WERI-Rb-1 (cell line): ENCODE measurements at places on chromosomes 6 and 20.
A peak's percentile ranks its signal among the peaks of the same experiment; 100 is the strongest.

- no peak for DNase-seq
Observed at GRCh38 chr6:111846492-111847409, 26.5 kb downstream of the FYN start.

DNA sequence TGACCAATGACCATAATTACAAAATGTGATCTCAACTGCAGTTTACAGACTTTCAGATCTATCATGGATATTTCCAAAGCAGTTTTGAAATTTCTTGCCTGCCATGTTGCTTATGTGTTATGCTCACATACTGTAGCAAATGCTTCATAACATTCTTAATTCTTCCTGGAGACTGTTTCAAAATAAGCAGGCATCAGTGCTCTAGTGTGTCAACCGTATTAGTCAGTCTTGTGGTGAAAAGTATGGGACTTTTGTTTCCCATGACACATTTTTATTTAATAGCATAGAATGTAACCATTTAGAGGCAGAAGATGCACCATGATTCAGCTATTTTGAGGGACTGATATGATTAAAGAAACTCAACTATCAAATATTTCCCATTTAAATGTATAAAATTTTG, 1.7 kb downstream of the POPDC3 start:
- no peak for DNase-seq

DNA sequence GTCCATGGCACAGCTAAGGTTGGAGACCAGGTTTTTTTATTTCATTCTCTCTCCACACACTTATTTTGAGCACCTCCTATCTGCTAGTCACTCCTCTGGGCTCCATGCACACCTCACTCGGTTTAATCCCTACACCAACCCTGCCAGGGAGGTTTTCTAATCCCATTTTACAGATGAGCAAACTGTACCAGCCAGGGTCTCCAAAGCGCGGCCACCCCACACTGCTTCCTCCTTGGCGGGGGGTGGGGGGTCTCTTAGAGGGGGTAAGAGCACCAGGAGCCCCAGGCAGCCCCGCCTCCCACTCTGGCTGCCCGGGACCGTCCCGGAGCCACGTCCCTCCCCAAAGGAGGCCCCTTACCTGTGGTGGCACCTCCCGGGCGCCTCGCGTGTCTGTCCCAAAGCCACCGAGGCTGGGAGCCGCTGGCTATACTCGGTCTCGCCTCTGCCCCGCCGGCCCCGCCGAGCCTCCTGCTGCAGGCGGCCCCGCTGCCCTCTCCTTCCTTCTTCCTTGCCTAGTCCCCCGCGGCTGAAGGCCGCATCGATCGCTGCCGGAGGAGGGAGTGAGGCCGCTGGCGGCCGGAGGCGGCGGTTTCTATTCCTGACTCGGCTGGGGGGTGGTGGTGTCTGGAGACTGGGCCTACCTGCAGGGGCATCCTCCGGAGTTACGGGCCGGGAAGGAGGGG, at the start of gene KCNS1:
TSS of gene KCNS1 (minus strand) at position 565 of the 683 bp plus-strand sequence. CDS start 1,891 bp downstream, outside the sequence.
- DNase-seq: peak; percentile 28

- DNase-seq: no peak
Observed at GRCh38 chr6:96304997-96305396, 216.6 kb upstream of the UFL1 start.

DNA sequence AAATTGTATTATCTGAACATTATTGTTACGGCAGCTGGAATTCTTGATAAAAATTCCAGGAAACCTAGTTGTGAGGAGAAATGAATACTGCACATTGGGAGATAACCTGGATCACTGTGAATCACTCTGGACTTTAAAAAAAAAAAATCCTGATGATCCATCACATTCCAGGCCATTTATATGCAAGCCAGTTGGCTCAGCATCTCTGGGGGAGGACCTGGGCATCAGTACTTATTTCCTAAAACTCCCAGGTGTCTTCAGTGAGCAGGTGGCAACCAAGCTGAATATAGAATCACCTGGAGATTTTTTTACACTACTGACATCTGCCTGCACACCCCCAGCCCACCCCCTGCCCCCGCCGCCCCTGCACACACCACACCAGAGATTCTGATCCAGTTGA, 39.1 kb upstream of the SIRT5 start:
- DNase-seq: no peak

GRCh38 chr6:11428895-11429294, 108.7 kb upstream of the TMEM170B start:
- DNase-seq: no peak

DNA sequence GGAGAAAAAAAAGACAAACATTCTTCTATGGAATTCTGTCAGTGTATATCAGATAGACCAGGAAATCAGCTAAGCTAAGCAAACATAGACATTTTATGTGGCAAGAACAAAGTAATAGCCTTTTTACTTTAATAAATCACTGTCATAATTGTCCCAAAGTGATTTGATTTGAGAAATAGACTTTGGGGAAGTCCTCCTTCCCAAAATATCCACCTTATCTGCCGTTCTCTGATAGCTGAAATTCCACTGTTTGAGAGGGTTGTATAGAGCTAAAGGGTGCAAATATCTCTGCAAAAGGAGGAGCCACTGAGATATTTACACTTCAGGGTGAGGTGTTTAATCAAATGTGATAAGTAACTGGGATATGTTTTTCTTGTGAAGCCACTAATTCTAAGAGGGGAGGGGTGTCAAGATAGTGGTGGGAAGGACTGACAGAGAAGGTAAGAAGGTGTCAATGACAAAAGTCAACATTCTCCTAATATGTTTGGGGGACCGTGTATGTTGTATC, 544.4 kb upstream of the JAG1 start:
- DNase-seq: no peak

DNA sequence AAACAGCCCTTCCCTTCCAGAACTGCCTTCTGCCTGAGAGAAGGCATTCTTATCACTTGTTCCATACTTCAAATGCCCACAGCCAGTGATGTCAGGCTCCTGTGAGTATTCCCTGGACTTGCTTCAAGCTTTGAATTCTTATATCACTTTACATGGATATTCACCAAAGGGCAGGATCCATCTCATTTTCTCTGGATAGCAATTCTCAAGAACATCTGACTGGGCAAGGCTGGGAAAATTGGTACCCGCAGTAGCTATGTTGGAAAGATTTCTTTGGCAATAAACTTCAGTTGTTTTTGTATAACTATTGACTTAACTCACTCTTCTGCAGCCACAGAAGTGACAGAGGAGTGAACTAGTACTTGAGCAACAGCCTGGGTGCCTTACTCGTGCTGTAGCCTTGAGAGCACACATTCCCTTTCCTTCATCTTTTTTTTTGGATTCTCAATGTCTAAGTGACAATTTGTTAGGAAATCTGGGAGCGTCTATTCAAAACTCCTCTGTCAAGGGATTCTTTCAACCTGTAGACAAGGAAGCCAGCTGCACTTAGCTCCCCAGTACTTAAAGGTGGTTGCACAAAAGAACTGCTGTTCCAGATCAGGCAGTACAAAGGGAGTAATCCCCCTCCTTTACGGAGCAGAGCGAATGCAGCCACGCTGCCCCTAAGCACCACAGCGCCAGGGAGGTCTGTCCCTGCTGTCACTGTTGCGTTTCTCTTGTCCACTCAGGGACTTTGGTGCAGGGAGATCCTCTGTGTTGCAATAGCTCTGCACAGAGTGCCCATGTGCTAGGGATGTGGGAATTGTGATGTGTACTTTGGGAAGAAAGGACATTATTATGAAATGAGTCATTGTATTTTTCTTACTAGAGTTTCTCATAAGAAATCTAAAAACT, 69.6 kb downstream of the JAG1 start:
- peak; percentile 10 for DNase-seq

DNA sequence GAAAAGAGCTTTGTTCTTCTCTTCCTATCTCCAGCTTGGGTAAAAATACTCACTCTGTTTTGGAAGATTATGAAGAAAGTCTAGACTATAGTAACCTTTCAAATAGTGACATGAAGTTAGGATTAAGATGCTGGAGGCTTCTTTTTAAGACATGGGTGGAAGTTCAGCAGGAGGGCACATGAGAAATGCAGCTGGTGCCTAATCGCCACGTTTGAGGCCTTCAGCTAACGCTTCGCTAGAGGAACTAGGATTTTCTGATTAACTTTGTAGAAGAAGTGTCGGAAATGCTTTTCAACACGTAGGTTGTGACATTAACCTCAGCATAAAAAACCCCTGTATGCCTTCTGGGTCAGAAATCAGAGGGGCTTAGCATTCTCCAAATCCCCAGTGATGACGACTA, 348.1 kb upstream of the MAP3K7 start:
- no peak for DNase-seq
